Activated naive CD4-positive, alpha-beta T cell treated with anti-CD3 and anti-CD28 coated beads, Interleukin-2, amount 10 ng/mL, durations not matched to agents 5 hours and 36 hours (primary cell): ENCODE measurements at places on chromosomes 7 and 10. TPM values are rescaled to one million over a fixed set of nuclear protein-coding genes. Genes with fewer than 3 reads are reported as not detected.

Gene HDAC9
- total RNA-seq: 0.13 TPM

Gene PTPRZ1
- total RNA-seq: not detected

Gene KCNIP2
- total RNA-seq: 4.2 TPM

Gene ERVW-1
- not detected for total RNA-seq
